ENCODE measurements at places on chromosomes 3 and 15. TPM values are rescaled to one million over a fixed set of nuclear protein-coding genes. Genes with fewer than 3 reads are reported as not detected.

DNA sequence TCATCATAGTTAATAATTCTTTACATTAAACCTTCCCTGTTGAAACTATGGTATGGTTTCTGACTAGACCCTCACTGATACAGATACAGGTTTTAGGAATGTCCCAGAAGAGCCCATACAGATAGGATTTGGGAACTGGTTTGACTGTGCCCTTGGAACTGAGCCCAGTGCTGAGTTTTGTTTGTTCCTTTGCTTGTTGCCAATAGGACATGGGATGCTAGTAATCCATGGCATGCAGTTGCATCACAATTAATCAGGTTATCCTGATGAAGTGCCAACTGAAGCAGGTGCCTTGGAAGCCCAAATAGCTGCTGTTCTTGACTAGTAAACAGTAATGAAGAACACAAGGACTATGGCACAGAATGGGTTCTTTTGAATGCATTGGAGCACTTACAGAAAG lies 230.6 kb downstream of the NEK10 start:
- DNase-seq, result no peak

DNA sequence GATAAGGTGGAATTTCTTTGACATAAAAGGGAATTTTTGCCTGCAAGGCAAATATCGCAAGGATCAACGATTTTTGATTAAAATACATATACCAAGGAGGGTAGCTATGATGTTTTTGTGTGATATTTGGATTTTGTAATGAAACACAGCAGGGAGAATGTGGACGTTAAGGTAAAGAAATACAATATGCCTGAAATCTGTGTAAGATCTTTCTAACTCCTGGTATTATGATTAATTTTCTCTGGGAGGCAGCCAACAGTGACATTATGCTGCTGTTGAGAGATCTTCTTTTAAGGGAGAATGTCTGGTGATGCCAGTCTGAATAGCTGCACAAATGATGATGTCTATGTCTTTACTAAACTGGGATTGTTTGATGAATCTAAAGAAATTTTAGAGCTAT lies 972.2 kb downstream of the SQOR start:
- no peak for DNase-seq

Gene BCHE
- not detected for total RNA-seq

DNA sequence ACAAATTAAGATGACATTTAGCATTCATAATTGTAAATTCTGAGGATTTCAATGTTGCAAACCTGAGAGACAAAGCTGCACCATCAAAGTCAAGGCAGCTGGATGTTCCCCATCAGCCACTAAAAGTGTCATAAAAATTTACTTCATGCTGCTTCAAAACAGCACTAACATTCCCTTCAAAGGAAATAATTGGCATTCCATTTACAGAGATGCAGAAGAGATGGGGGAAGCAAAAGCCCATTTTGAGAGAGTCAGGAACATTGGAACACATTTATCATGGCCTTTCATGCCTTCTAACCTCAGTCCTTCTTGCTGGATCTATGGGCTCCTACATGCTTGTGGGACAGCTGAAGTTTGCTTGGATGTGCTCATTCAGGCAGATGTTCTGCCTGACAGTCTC lies 6.4 kb upstream of the TMEM158 start:
- no peak for DNase-seq

GRCh38 chr3:14869917-14870782 lies 51.4 kb downstream of the FGD5 start:
- no peak for DNase-seq

DNA sequence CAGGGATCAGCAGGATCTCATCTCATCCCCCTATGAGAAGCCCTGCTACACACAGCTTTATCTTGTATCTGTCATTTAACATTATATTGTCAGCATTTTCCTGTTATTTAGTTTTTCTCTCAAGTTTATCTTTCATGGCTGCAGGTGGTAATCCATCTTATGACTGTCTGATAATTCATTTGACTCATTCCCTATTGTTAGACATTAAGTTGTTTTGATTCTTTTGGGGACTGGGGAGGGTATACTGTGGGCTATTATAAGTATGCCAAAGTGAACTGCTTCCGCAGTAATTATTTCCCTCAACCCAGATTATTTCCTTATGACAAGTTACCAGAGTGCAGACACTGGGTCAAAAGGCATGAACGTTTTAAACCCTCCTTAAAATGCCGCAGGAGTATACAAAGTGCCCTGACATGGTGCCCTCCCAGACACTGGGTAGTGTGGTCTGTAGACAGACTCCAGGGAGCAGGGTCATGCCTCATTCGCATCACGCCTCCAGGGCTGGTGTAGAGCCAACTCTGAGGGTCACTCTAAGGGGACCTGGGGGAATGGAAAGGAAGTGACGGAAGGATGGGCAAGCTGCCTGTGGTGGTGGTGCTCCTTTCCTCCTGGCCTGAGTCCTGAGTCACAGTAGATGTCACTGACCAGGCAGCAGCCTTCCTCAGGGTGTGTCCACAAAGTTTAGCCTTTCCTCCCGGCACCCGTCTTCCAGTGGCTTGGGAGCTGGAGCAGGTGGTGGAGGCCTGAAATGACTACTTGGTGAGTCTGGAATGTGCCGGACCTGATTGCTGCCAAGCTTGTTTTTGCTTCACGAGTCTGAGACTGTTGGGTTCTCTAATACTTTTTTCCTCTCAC lies 11.6 kb downstream of the GPR160 start:
- no peak for DNase-seq

Gene FOXB1
- total RNA-seq, result 0.12 TPM
